Activated CD4-positive, alpha-beta memory T cell treated with anti-CD3 and anti-CD28 coated beads for 36 hours (primary cell): ENCODE measurements at places on chromosomes 1 and 21. TPM values are rescaled to one million over a fixed set of nuclear protein-coding genes. Genes with fewer than 3 reads are reported as not detected.

DNA sequence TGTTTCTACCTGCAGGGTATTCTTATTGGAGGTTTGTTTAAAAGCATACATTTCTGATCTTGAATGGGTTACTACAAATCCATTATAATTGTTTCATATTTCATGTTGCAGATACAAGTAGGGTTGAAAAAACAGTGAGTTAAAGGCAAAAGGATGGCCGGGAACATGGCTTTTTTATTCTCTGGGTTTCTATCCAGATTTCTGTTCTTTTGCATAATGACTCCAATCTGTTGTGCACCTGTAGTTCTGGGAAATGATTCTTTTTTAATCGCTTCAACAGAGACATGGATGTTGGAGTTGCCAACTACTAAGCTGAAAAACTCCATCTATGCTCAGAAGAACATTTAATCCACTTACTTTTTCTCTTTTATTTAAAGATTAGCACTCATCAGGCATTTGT is 2.7 kb upstream of the ADAMTS1 start:
- no peak for DNase-seq
- peaks cover 46% of the 10 kb centered on the region for H3K27me3 ChIP-seq
- H3K4me3 ChIP-seq = no peak overlapping the region
- H3K36me3 ChIP-seq = no peaks in the 10 kb centered on the region
- peaks cover 27% of the 10 kb centered on the region for H3K4me1 ChIP-seq

GRCh38 chr1:89274411-89274857 is 1.8 kb upstream of the GBP5 start:
- no peaks in the 10 kb centered on the region for H3K27me3 ChIP-seq
- peaks cover 76% of the 10 kb centered on the region for H3K4me1 ChIP-seq
- H3K36me3 ChIP-seq = peaks cover 23% of the 10 kb centered on the region
- peak overlapping the region; percentile 99 for H3K27ac ChIP-seq
- peak overlapping the region; percentile 80 for H3K4me3 ChIP-seq
- DNase-seq = no peak

GRCh38 chr1:160647329-160647720 is 481 bp upstream of the SLAMF1 start:
- H3K27ac ChIP-seq = peak overlapping the region; percentile 98
- H3K4me3 ChIP-seq = peak overlapping the region; percentile 96
- peaks cover 54% of the 10 kb centered on the region for H3K36me3 ChIP-seq

GRCh38 chr1:8831340-8831739 is 13.9 kb upstream of the RERE start:
- no peak for DNase-seq
- no peaks in the 10 kb centered on the region for H3K36me3 ChIP-seq
- no peak overlapping the region for H3K4me3 ChIP-seq
- H3K27ac ChIP-seq = no peak overlapping the region

DNA sequence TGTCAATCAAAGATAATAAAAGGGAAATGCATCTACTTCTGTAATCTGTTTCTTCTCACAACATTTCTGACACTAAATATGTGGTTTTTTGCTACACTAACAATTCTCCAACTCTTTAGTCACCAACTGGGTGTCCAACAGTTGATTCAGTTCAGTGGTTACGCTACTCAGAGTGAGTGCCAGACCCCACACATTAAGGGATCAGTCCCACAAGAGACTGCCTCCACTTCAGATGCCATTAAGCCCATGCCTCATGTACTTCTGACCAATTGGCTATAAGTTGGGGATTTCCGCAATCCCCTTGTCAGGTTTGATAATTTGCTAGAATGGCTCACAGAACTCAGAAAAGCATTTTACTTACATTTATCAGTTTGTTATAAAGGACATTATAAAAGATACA is 28.4 kb downstream of the RNF2 start:
- no peak overlapping the region for H3K4me3 ChIP-seq
- peaks cover 32% of the 10 kb centered on the region for H3K4me1 ChIP-seq
- no peaks in the 10 kb centered on the region for H3K27me3 ChIP-seq
- H3K36me3 ChIP-seq = peaks cover 5% of the 10 kb centered on the region
- DNase-seq = no peak

- H3K4me1 ChIP-seq = peaks cover 56% of the 10 kb centered on the region
- H3K27me3 ChIP-seq = no peaks in the 10 kb centered on the region
- H3K4me3 ChIP-seq = no peak overlapping the region
- peaks cover 17% of the 10 kb centered on the region for H3K36me3 ChIP-seq
- no peak for DNase-seq
Measured at GRCh38 chr21:36904093-36904666, 62.3 kb downstream of the HLCS start.

DNA sequence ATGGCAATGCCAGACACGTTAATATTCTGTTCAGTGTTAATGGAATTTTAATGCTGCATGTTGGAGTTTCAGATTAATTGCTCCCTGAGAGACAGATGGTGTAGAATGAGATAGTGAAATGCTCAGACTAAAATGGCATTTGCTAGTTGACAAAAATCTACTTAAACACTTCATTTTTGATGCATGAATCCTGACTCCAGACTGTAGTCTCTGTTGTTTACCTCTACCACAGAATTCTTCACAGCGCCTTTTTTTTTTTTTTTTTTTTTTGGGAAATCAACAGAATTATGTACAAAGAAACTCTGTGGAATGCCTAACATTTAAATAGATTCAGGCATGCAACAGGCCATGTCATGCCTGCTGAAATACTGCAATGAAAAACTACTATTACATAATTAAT is 111.3 kb downstream of the PLPPR5 start:
- no peak overlapping the region for H3K27ac ChIP-seq
- H3K36me3 ChIP-seq = peaks cover 5% of the 10 kb centered on the region
- H3K27me3 ChIP-seq = no peaks in the 10 kb centered on the region
- peaks cover 6% of the 10 kb centered on the region for H3K4me1 ChIP-seq
- DNase-seq = no peak

- no peaks in the 10 kb centered on the region for H3K27me3 ChIP-seq
- no peak overlapping the region for H3K4me3 ChIP-seq
- no peak for DNase-seq
- H3K4me1 ChIP-seq = peaks cover 4% of the 10 kb centered on the region
Measured at GRCh38 chr1:204571128-204571527, 54.9 kb downstream of the MDM4 start.

The HCN3 gene
- 2.4 TPM for total RNA-seq

The TRAF5 gene
- 44.6 TPM for total RNA-seq

The KDM1A gene
- 60.2 TPM for total RNA-seq

The RGL1 gene
- total RNA-seq = 1.8 TPM

The ANGPTL7 gene
- not detected for total RNA-seq

The LCE1D gene
- total RNA-seq = not detected

The SPAG17 gene
- total RNA-seq = not detected

The SPATC1L gene
- 6.7 TPM for total RNA-seq

The SPRR1B gene
- not detected for total RNA-seq

The ELAPOR1 gene
- total RNA-seq = 9.1 TPM

The KRTAP21-2 gene
- not detected for total RNA-seq

The AK5 gene
- 1.6 TPM for total RNA-seq

The INSRR gene
- total RNA-seq = 0.05 TPM

The CD84 gene
- total RNA-seq = 18.6 TPM

The C1orf74 gene
- total RNA-seq = 3.5 TPM

The CFAP107 gene
- not detected for total RNA-seq
